ENCODE measurements at places on chromosomes 7 and 10.

DNA sequence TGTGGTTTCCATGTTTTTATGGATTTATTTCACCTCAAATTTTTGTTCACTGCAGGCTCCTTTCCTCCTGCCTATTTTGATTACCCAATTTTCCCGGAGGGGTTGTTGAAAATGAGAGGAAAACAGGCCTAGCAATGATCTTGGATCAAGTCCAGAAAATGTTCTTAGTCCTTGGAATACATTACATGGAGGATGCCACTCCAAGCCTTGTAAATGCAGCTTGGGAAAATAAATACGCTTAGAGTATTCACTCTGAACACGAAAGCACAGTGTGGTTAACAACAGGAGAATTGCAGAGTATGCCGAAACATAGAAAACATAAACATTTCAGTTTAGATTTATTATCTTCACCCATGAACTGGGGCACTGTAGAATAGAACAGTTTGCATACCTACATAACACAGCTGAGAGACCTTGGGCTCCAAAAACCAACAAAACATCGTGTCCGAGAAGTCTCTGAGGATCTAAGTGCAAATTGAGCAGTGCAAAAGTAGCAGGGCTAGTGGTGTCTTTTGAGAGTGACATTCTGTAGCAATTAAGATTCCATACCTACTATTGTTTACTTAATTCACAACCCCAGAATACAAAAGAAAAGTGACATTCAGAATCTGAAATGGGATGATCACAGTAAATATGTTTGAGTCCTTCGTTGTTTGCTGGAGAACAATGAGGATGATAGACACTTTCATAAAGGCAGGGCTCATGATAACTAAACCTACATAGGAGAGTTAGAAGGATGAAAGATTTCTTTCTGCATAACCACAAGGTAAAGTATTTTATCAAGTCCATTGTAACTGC, 7.6 kb upstream of the CD36 start:
- DNase-seq = no peak

GRCh38 chr10:29011516-29011915, 277.4 kb upstream of the LYZL1 start:
- DNase-seq = no peak

GRCh38 chr10:11120711-11121110, 103.0 kb downstream of the CELF2 start:
- no peak for DNase-seq

DNA sequence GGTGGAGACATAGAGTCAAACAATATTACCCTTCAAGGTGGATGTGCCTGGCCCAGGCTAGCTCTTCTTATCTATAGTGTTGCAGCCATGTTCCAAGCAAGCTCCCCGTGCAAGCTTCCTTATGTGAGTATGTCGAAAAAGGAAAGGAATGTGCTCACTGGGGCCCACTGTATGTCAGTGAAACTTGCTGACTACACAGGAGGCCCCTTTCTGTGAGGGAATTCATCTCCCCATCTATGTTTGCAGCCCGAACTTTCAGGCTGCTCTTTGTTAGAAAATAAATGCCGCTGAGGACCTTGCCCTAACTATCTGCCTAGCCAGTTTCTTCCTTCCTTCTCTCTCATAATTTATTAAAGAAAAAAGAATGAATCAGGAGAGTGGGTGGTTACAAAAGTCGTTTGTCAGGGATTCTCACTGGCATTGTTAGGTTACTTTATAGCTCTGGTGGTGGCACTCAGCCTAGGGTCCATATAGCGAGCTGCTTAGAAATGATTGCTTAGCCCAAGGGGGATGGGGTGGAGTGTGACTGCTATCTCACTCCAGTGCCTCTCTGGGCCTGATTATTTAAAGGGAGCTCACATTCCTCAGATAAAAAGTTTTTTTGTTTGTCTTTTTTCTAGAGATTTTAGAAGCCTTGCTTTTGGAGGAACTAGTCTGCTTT, 302.1 kb downstream of the ABCA13 start:
- no peak for DNase-seq

- no peak for DNase-seq
Observed at GRCh38 chr10:58734116-58734515, 221.4 kb downstream of the BICC1 start.

DNA sequence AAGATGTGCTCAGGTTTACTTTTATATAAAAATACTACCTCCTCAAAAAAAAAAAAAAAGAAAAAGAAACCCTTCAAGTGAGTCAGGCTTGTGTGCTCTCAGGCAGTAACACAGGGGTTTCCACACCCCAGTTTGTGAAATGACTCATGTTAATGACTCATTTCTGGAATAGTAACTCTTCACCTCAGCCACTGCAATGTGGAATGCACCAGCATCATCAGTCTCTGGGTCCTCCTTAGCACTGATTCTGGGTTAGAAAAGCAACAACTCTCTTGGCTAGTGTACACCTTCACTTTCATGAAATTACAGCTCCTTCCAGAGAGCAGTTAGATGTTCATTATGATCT, 110.6 kb downstream of the EMX2 start:
- peak; percentile 5 for DNase-seq

- DNase-seq = no peak
Observed at GRCh38 chr7:77843194-77843593, 44.6 kb downstream of the PHTF2 start.

DNA sequence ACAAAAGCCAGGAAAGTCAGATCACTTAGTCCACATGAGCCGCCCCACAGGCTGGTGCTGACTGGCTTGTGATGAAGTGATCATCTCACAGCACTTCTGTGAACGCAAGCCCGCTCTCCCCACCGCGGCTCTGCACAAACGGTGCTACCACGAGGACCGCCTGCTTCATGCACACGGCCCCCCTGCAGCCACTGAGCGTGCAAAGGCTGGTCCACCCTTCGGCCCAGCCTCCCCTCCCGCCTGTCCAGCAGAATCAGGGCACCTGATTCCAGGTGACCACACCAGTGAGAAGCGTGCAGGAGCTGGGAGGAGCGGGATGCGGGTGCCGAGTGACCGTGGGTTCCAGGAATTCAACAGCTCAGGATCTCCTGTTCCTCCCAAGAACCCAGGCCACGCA, 32.2 kb downstream of the MAD1L1 start:
- no peak for DNase-seq

- no peak for DNase-seq
Observed at GRCh38 chr10:71331736-71332135, 12.7 kb downstream of the SLC29A3 start.

DNA sequence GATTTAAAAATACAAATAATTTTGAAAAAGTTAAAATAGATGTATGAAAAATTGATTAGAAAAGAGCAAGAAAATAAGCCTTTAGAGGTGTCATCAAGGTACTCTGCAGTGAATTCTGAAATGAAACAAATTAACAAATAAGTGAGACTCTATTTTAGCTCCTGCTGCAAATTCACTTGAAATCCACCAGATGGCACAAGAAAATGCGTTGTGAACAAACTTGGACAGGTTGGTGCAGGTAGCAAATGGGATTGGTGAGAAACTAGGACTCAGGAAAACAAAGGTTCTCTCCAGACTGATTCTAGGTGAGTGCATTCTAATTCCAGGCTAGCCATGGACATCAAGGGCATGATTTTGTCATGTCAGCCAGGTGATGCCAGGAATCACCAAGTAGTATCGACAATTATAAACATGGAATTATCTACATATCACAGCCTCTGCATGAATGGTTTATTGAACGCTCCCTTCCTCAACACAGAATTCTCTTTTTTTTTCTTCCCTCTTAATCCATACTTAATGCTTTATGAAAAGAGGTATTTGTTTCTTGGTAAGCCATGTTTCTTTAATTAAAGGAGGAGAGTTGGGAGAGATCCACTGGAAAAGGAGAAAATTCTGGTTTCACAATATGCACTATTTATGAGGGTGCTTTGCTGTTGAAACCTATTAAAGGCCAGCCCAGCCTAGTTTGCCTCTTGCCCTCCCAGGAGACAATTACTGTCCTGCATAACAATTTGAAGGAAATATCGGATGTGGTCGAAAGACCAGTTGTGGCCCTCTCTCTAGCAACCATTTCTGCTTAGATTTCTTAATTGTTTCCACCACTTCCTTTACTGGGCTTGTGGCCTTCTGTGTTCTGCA, 118.1 kb downstream of the ZNF365 start:
- DNase-seq = no peak

DNA sequence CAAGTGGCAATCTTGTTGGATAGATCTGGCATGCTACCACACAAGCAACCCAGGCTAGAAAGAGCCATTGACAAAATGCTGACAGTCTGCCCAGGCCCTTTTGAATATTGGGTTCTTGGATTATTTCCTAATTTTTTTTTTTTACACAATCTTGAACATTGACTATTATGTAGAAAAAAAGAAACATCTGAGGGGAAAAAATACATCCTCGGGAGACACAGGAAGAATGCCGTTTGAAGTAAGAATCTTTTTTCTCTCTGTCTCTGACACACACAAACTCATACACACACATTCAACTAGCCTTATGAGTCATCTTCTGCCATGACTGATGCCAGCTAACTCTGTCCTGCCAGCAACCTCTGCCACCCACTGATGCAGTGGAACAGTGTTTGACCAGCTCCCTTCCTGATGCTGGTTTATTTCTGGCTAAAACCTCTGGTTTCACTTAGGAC, 47.2 kb downstream of the SORBS1 start:
- no peak for DNase-seq

DNA sequence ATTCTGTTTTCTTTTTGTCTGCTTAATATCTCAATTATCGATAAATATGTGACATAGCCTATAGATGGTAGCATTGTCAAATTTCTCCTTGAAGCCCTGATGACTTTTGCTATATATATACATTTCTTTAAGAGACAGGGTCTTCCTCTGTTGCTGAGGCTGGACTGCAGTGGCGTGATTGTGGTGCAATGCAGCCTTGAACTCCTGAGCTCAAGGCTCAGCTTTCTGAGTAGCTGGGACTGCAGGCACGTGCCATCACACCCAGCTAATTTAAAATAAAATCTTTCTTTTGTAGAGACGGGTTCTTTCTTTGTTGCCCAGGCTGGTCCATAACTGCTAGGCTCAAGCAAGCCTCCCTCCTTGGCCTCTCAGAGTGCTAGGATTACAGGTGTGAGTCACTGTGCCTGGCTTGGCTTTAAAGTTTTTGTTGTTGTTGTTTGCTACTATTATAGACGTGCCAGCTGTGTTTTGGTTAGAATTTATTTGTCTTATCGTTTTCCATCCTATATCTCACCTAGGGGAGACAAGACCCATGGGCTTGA, 7.0 kb downstream of the UMAD1 start:
- no peak for DNase-seq

DNA sequence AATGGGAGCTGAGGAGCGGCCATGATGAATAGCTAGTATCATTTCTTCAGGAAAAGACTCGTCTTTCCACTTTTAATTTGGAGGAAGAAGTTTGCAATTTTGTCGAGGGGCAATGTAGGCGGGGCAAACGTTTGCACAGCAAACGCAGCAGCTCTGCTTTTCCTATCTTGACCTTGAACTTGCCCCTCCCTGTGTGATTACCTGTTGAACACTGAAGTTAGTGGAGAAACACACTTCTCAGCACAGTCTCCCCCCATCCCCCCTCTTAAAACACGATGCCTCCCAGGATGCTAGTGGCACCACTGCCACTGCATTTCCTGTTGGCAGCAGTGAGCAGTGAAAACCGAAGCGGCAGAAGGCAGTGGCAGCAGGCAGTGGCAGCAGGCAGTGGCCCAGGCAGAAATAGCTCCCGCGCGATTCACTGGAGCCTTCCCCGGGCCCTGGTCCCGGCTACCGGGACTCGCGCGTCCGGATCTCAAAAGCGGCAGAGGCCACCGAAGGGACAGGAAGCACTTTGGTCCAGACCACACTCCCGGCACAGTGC, at the start of gene EPDR1:
TSS of gene EPDR1 (plus strand) at position 336 of the 544 bp plus-strand sequence. CDS start 300 bp downstream, outside the sequence.
- DNase-seq = no peak

DNA sequence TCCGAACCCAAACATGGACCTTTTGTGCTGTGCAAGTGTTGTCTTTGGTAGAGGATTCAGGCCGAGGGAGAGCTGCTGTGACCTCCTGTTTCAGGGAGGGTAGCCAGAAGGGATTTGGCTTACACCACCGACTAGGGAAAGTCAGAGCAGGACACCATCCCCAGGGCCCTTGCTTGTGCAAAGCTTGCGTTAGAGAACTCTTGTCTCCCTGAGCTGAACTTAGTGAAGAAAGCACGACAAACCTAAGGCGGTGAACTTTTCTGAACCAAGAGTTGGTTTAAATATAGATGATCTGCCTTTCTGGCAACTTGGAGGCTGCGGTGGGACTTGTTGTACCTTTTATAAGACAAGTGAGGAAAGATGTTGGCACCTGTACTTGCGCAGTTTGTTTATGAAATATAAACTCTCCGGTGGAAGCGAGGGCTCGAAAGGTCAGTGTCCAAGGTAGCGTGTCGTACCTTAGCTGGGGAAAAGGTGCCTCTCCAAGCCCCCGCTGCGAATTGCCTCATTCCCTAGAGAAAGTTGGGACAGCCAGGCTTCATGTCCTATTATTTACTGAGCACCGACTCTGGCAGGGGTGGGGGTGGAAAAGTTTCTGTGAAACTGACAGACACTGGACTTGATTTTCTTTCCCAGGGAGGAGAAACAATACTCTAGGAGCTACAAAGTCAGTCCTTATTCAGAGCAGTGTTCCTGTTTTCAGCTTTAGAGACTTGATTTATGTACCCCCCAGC, 31.6 kb downstream of the WBP1L start:
- DNase-seq = no peak

DNA sequence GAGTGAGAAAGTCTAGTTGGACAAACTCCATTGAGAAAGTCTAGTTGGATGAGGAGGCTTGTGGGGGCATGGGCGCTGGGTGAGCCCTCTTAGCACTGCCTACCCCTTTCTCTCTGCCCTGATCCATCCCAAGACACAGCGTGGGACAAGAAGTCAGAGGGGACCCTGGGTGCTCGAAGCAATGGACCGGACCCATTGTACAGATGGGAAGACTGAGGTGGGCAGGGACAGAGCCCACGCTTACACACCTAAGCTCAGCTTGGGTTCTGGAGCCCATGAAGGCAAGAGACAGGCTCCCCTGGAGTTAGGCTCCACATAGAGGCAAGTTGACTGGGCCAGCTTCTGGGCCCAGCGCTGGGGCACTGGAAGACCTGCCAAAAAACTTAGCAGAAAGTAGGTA, 126.8 kb upstream of the TNRC18 start:
- no peak for DNase-seq

- DNase-seq = no peak
Observed at GRCh38 chr10:44927352-44927751, 16.2 kb downstream of the TMEM72 start.

GRCh38 chr7:17207220-17207619, 91.2 kb upstream of the AHR start:
- DNase-seq = no peak

GRCh38 chr7:28729727-28730126, 228.4 kb downstream of the TRIL start:
- no peak for DNase-seq

Measured in stimulated activated CD4-positive, alpha-beta T cell treated with anti-CD3 and anti-CD28 coated beads, Interleukin-4, amount 100 ng/mL, for 4 hours (primary cell).